Motor neuron (in vitro differentiated cells): ENCODE measurements at places on chromosomes 2 and 18. TPM values are rescaled to one million over a fixed set of nuclear protein-coding genes. Genes with fewer than 3 reads are reported as not detected.

GRCh38 chr2:6960659-6961058 is 43.4 kb downstream of the RNF144A start:
- no peak for ATAC-seq

GRCh38 chr2:71853858-71854257 is 293.8 kb downstream of the CYP26B1 start:
- ATAC-seq, result no peak

Gene C18orf63
- not detected in 2 replicates for total RNA-seq

GRCh38 chr2:140457483-140457882 is 1673.3 kb downstream of the LRP1B start:
- ATAC-seq, result no peak

Gene LGALSL
- 15.1 and 17.1 TPM in 2 replicates for total RNA-seq

- ATAC-seq, result peak; percentile 39
These were observed 104.5 kb upstream of the ZNF521 start for GRCh38 chr18:25456334-25457010.

- peak; percentile 63 for ATAC-seq
These were observed 21.7 kb upstream of the LRRTM1 start for GRCh38 chr2:80326214-80326613.

GRCh38 chr2:99880148-99880963 is 262.0 kb downstream of the AFF3 start:
- ATAC-seq, result no peak

DNA sequence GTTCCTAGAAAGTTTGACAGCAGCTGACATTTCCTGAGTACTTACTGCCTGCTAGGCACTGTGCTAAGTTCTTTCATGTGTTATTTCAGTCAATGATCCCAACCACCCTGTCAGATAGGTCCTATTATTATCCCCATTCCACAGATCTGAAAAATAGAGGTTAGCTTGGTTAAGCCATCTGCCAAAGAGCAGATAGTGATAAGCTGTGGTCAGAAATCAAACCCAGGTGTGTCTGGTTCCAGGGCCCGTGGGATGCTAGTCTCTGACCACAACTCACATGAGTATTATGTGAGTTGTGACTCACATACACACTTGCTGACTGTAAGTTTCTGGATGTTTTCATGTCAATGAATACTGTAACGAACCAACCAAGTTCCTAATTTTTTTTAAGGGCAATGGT is 132.0 kb upstream of the APCDD1 start:
- no peak for ATAC-seq

DNA sequence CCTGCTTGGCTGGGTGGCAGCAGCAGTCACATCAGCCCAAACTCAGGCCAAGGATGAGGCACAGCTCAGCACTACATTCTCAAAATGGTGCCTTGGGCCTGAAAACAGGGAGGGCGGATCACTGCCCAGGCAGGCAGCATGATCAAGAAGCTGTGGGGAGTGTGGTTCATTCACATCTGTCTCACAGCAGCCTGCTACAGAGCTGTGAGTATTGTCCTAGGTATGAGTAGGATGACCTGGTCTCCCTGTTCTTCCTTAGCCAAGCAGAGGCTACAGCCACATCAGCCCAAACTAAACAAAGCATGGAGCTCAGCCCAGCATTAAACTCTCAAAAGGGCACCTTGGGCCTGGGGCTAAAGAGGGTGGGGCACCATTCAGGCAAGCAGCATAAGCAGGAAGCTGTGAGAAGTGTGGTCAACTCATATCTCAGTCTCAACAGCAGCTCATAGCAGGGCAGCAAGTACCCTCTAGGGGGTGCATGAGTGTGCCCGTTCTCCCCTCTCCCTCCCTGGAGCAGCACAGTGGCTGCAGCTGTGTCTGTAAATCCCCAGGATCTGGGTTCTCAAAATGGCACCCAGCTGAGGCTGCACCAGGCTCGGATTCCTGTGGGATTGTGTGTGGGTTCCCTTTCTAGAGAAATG is 139.6 kb downstream of the TRABD2A start:
- ATAC-seq, result no peak

GRCh38 chr2:45852450-45853150 is 201.1 kb downstream of the PRKCE start:
- ATAC-seq, result no peak

Gene TXNDC2
- 0.27 and 0.36 TPM in 2 replicates for total RNA-seq

Gene UGT1A4
- 0.08 TPM in 1 of 2 replicates, not detected in the other for total RNA-seq

Gene GPAT2
- total RNA-seq, result 0.55 and 0.57 TPM in 2 replicates

- ATAC-seq, result no peak
These were observed 3.4 kb downstream of the SCTR start for GRCh38 chr2:119520696-119521432.

- no peak for ATAC-seq
These were observed 186.0 kb downstream of the GULP1 start for GRCh38 chr2:188477564-188478103.

GRCh38 chr2:38178119-38178518 is 102.2 kb upstream of the CYP1B1 start:
- ATAC-seq, result no peak

Gene HOXD8
- total RNA-seq, result 38.1 and 41.4 TPM in 2 replicates

DNA sequence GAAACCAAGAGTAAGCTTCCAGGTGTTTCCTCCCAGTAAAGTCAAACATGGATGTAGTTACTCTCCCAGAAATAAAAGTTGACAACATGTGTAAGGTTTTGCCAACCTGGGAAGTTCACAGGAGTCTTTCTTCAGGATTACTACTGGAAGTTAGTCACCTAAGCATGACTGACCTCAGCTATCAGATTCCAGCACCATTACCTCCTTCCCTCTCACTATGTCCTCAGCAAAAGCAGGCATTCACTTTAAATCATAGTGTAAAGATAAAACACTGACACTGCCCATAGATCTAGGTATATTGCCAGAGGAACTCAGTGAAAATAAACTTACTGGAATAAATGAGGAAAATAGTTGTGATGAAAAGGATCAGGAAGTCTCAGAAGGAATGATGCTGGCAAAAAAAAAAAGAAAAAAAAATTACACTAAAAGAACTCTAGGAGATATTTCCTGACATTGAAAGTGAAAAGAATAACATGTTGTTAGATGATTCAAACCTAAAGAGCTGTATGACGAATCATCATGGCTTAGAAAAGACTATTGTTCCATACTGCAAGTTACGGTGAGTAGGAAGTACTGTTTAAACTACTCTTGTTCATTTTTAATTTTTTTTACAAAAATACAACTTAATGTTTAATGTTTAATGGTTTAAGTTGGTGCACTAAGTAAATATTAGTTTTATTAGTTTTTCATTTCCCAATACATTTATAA is 484.5 kb upstream of the ZNF804A start:
- ATAC-seq, result no peak
